Epithelial cell of proximal tubule (primary cell): ENCODE measurements at places on chromosomes 4 and X. TPM values are rescaled to one million over a fixed set of nuclear protein-coding genes. Genes with fewer than 3 reads are reported as not detected.

DNA sequence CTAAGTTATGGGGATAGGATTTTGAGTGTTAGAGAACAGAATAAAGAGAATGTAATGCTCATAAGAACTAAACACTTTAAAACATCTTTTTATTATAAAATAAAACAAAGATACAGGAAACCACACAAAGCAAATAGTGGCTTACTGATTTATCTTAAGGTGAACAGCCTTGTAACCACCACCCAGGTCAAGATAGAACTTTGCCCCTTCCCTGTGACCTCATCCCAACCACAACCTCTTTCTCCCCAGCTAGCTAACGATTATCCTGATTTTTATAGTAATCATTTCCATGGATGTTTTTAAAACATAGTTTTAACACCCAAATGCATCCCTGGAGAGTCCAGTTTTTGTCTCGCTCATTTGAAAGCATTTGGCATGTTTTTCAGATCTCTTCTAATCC is 17.0 kb downstream of the HELT start:
- DNase-seq: no peak

- DNase-seq: no peak
These were observed 15.4 kb upstream of the NFXL1 start for GRCh38 chr4:47929682-47930201.

- DNase-seq: no peak
These were observed 240.2 kb upstream of the GRIA3 start for GRCh38 chrX:122943918-122944317.

- DNase-seq: no peak
These were observed 23.9 kb downstream of the MANBA start for GRCh38 chr4:102736636-102737549.

DNA sequence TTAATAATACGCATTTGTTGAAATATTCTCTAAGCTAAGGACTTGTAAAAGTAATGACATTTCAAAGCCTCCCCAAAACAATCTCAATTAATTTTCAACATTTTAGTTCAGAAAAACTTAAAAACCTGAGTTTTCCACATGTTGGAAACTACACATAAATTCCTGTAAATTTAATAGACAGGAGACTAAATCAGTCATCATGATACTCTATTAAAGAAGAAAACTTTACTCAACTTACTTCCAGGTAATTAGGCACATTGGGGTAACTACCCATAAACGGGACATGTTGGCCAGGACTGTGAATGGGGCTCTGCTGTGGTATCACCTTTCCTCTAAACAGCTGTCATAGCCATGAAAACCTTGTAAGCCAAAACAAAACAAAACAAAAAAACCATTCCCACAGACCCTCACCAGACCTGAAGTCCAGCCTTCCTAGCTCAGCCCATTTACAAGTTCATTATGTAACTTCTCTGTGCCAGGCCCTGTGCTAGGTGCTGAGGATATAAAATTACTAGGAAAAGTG is 96.4 kb upstream of the SMIM10 start:
- DNase-seq: no peak

DNA sequence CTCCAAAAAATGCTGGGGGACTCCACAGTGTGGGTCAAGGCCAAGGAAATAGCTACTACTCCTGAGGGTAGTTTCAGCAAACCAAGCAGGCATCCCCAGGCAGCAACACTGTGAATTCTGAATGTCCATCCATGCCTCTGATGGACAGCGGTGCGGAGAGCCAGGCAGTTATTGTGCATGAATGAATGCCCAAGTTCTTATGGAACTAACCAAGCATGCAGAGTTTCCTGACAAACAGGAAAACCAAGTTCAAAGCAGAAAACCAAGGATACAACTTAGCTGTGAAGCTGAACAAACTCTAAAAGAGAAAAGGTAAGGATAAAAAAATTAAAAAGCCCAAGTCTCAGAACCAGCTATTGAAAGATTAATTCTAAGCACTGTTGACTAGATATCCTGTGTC is 642.6 kb upstream of the HS3ST1 start:
- no peak for DNase-seq

DNA sequence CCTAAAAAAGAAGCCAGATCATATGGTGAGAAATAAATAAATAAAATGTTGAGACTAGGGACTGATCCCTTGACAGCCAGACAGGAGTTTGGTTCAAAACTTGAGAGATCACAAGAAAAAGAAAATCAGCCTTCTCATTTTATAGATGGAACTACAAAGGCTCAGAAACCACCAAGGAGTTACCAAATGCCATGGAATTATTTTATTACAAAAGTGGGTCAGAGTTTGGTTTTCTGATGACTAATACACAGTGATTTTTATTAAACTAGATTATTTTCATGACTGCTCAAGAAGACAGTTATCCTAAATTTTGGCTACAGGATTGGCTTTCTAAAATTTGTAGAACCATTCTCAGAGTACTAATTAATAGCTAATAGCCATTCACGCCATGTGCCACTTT is 6.2 kb downstream of the CXCL1 start:
- DNase-seq: no peak

DNA sequence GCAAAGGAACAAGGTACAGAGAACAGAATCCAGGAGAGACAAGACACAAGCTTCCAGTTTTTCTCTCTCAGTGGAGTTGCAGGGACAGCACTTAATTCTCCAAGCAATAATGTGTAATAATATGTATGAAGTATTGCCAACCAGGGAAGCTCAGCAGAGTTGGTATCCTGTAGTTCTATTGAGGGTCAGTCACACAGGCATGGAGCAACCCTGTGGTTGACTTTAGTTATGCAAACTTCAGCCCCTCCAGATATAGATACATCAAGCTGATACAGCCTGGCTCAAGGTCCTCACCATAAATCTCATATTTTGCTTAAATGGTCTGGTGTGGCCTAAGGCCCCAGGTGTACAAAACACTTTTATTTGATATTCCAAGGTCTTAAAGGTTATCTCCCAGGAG is 248.6 kb upstream of the EPHA5 start:
- no peak for DNase-seq

GRCh38 chr4:72444092-72444491 is 124.9 kb downstream of the ADAMTS3 start:
- DNase-seq: no peak

DNA sequence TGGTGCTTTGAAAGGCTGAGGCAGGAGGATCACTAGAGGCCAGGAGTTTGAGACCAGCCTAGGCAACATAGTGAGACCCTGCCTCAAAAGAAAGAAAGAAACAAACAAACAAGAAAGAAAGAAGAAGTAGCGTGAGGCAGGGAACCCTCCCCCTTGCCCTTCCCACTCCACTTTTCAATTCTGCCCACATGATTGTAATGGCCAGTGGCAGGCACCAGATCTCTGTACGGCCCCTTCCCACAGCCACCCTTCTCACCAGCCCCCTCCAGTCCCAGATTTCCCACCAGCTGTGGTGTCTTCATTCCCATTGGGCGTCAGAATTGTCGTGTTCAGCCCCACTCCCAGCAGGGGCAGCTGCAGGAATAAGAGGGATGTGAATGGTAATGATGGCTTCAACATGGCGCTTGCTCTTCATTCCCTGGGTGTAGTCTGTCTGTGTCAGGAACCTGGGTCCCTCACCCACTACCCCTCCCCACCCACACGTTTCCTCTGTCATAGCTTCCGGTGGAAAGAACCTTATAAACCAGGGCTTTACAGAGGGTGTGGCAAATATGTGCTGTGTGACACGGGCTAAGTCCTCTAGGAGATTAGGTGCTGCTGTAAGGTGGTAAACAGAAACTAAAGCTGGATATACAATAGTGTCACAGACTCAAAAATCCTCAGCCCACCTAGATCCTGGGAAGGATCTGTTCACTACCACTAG is at the start of gene IL2RG:
TSS of gene IL2RG (minus strand) at position 437 of the 703 bp plus-strand sequence. CDS start at position 399, 38 bp downstream.
- no peak for DNase-seq

DNA sequence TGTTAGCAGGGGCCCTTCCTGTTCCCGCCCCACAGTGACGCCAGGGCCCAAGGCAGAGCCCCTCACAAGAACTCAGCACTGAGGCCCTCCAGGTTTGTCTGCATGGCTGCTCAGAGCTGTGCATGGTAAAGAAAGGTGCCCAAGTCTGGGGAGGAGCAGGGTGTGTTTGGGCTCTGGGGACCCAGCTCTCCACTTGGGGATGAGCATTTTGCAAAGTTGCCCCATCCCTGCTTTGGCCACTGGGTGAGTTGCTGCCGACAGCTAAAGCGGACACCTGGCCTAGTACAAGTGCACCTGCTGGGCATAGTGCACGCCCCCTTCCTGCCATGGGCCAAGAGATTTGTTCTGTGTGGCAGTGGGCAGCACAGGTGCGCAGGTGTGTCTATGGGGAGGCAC is 2.0 kb upstream of the MXD4 start:
- no peak for DNase-seq

DNA sequence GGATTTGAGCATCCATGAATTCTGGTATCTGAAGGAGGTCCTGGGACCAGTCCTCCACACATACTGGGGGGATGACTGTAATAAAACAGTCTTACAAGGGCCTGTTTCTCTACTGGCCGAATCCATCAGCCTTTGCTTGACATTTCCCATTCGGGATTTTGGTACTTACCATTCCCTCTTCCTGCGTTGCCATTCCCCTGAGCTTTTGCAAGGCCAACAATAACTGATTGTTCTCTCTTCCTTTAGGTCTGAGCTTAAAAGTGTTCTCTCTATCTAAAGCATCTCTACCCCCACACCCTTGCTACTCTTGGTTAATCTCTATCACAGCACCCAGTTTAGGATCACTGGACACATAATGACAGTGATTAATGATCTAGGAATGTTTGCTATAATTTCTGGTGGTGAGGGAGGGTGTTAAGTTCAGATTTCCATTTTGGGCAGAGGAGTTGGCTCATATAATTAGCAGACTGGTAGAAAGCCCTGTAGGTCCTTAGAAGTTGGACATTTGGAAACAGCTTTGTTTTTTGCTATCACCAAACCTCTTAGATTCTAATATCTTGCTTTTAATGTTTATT is 29.4 kb downstream of the TMA16 start:
- DNase-seq: no peak

GRCh38 chrX:26789751-26790150 is 573.8 kb downstream of the MAGEB5 start:
- DNase-seq: no peak

DNA sequence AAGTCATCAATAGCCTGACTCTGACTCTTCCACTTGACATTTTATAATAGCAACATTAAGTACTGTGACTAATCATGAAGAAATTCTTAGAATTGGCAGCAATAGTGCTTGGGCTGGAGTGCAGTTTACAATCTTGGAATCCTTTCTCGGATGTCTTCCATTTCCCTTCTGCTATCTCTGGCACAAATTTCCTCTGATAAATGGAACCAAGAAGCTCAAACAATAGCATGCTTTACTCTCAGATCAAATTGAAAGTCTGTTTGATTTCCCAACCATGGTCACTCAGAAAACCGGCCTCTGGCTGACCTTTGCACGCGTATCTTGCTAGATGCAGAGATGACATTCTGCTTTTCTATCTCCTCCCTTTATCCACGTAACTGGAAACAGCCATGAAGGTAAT is 99.0 kb upstream of the SPANXC start:
- peak; percentile 2 for DNase-seq

- no peak for DNase-seq
These were observed 248.2 kb upstream of the TEX13A start for GRCh38 chrX:105468741-105469140.

- no peak for DNase-seq
These were observed 88.4 kb upstream of the SLC7A11 start for GRCh38 chr4:138330531-138330930.

ARHGEF38 gene
- 0.07 and 0.46 TPM in 2 replicates for total RNA-seq

MAGEC2 gene
- not detected in 2 replicates for total RNA-seq

TBX22 gene
- not detected in 2 replicates for total RNA-seq

SLIT2 gene
- total RNA-seq: 1.4 and 2.5 TPM in 2 replicates

FRMPD4 gene
- 0.06 and 0.07 TPM in 2 replicates for total RNA-seq

DRD5 gene
- not detected in 2 replicates for total RNA-seq
